ENCODE measurements at places on chromosomes 7 and 10.
A peak's percentile ranks its signal among the peaks of the same experiment; 100 is the strongest.

GRCh38 chr10:111295788-111296187, 219.0 kb downstream of the ADRA2A start:
- DNase-seq: no peak

GRCh38 chr7:93923296-93923695, 1.8 kb downstream of the GNG11 start:
- DNase-seq: no peak

DNA sequence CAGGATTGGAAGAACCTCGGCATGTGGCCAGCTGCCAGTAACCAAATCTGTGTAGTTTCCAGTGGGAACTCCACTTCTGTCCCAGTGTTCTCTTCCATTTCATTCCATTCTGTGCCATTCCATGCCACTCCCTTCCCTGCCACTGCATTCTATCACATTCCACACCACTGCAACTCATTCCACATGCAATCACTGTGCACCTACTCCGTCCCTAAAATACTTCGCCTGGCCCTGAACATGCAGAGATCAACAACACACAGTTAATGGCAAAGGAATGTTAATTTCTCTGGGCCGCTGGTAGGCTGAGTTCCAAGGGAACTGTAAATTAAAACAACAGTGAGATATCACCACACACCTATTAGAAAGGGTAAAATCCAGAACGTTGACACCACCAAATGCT, 64.8 kb downstream of the AKR1B1 start:
- DNase-seq: no peak

DNA sequence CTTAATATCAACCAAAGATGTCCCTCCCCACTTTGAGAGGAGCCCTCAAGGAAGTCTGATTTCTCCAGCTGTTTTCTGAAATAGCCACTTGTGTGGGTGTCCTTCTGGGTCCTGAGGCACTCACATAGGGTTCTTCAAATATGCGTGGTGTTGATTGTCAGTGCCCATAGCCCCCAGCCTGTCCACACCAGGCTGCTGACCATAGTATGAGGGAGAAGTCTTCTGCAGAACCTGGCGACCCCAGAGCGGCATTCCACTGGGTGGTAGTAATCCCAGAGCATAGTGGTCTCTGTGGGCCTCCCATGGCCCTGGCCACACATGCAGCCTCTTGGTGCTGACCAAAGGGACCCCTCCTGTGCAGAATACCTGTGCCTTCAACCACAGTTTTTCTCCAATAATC, 82.7 kb upstream of the MACROH2A2 start:
- DNase-seq: no peak

GRCh38 chr10:100835810-100836209, 77.0 kb upstream of the SLF2 start:
- no peak for DNase-seq

- no peak for DNase-seq
Measured at GRCh38 chr10:104648421-104648820, 7.3 kb downstream of the SORCS3 start.

- no peak for DNase-seq
Measured at GRCh38 chr10:119348516-119349240, 141.3 kb downstream of the GRK5 start.

DNA sequence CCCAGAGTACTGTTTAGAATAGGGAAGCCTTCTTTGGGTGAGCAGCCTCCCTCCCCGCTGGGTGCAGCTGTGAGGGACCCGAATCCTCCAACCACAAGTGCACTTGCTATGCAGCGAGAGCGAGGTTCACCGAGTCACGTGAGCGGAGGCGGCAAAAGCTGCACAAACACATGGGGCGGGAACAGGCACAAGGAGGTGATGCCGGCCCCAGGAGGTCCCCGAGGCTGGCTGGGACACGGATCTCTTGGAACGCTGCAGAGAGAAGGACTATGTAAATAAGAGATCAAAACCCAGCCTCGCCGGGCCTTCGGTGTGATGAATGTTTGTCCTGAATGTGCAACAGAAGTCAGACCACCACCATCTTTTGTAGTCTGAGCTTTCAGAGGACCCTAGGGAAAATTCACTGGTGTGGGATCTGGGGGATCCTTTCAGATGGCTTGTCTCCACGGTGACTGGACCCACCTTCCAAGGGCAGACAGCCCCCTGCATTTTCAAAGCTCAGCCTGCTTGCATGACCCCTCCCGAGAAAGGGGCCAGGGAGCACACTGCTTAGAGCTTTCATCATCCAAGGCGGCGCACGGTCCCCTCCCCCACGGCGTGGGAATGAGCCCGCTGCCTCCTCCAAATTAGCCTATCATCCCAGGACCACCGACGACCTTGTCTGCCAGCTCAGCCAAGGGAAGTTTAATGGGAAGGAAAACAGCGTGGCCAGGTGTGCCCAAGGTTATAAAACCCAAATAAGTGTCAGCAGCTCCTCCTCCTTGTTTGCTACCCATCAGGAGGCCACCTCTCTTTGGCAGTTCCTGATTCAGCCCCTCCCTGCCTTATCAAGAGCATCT, 327.7 kb downstream of the CXCL12 start:
- no peak for DNase-seq

- no peak for DNase-seq
Measured at GRCh38 chr7:30970074-30970473, 6.3 kb downstream of the GHRHR start.

- no peak for DNase-seq
Measured at GRCh38 chr10:953836-954235, 22.3 kb upstream of the LARP4B start.

DNA sequence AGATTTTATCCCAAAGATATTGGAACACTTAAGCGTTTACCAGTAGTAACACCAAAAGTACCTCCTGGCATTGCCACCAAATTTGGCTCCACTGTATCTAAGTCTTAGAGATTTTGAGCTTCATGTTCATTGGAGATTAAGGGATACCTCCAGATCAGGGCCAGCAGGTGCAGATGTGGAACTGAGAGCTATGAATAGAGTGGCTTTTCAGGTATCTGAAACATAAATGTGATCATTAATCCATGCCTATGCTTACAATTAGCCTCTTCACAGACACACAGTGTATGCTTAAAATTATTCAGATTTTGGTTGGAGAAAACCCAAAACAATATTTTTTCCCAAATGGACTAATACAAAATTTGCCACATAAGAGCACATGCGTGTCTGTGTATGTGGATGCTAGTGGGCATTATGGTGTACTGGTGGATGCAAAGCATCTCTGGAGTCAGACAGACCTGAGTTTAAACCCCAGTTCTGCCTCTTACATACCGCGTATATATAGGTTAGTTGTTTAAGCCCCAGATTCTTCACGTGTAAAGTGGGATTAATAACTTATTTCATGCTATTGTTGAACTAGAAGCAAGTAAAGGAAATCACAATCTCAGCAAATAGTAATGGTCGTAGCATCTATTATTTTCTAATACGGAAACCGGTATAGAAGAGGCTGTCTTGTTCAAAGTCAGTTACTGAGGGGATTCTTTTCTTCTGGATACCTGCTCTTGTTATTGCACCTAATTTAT, 6.8 kb upstream of the LRRC4 start:
- no peak for DNase-seq

GRCh38 chr7:69526570-69526969, 71.7 kb upstream of the AUTS2 start:
- DNase-seq: no peak

DNA sequence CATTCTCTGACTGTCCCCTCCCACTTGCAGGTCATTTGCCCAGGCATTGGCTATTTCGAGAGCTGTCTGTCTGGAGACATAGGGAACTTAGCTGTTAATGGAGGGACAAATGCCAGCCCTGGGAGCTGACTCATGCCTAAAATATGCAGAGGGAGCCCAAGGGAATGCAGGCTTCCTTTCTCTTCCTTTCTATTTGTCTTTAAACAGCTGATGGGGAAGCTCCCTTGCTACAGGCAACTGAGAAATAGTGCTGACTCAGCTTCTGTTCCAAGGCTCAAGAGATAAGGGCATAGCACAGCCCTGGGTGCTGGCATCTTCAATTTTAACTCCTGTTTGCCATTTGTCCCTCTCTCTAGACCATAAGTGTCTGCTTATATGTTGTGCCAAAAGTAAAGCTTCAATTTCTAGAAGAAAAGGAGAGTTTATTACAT, 82.7 kb upstream of the C1GALT1 start:
- peak; percentile 64 for DNase-seq

GRCh38 chr7:131371411-131371810, 43.7 kb downstream of the MKLN1 start:
- DNase-seq: no peak

DNA sequence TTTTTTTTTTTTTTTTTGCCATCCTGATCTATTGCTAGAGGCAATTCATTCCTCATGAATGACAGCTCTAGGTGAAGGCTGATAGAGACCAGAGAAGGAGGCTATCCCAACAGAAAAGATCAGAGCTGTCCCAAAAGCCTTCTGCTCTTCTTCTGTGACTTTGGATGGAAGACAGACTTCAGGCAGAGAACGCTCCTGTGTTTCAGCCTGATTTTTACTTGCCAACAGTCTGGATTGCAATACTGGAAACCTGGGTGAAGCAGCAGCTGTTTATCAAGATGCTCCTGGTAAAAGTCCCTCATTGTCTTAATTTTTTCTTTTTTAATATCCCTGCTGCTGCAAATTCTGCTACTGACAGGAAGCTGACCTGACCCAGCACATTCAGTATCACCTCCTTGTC, 219.5 kb downstream of the CCDC3 start:
- no peak for DNase-seq

- no peak for DNase-seq
Measured at GRCh38 chr7:142796001-142796500, 25.3 kb downstream of the PRSS2 start.

- DNase-seq: peak; percentile 54
Measured at GRCh38 chr7:77415823-77416620, at the start of gene GSAP. Gene GSAP (minus strand): TSS chr7:77416349. CDS start chr7:77416321, 28 bp downstream.

DNA sequence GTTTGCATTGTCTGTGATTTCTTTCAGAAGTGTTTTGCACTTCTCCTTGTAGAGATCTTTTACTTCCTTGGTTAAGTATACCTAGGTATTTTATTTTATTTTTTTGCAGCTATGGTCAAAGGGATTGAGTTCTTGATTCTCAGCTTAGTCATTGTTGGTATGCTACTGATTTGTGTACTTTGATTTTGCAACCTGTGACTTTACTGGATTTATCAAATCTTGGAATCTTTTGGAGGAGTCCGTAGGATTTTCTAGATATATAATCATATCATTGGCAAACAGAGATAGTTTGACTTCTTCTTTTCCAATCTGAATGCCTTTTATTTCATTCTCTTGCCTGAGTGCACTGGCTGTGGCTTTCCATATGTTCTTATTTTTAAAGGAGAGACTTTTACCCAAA, 41.9 kb downstream of the CCSER2 start:
- no peak for DNase-seq

DNA sequence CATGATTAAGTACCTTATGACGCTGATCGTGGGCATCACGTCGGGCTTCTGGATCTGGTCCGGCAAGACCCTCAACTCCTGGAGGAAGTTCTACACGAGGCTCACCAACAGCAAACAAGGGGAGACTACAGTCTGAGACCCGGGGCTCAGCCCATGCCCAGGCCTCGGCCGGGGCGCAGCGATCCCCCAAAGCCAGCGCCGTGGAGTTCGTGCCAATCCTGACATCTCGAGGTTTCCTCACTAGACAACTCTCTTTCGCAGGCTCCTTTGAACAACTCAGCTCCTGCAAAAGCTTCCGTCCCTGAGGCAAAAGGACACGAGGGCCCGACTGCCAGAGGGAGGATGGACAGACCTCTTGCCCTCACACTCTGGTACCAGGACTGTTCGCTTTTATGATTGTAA, 2.5 kb downstream of the FZD1 start:
- DNase-seq: no peak

GRCh38 chr7:44073664-44074348, 8.4 kb upstream of the PGAM2 start:
- DNase-seq: peak; percentile 71

GRCh38 chr10:93766918-93767317, 9.2 kb downstream of the LGI1 start:
- no peak for DNase-seq

DNA sequence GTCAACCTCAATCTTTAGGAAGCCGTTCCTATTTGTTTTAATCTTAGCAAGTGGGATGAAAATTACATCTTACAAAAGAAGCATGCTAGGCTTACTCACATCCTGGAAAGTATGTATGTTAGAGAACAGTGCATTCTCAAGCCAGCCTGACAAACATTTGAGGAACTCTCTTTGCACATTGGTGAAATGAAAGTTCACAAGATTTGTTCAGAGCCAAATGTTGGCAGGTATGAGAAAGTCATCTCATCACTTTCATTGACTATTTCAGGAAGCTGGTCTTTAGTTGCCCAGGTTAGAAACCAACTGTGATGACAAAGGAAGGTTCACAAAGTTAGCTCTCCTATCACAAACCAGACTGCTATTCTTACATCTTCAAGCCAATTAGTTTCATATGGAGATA, 57.1 kb downstream of the ABCB1 start:
- DNase-seq: no peak

GRCh38 chr10:62577666-62578291, 203.6 kb downstream of the ZNF365 start:
- no peak for DNase-seq

DNA sequence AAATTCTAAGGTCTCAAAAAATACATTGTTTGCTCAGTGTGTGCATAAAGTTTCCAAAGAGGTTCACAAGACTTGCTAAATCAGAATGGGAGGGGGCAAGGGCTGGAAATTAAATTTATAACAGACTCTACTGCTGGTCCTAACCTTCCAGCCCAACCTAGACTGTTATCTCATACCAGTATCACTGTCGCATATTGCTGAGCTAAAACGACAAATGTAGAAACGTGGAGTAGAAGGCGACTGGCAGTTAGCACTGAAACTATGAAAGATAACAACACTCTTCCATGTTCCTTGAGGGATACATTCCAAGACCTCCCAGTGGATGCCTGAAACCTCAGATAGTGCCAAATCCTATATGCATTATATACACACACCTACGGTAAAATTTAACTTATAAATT, 514.3 kb downstream of the KCNMA1 start:
- no peak for DNase-seq

DNA sequence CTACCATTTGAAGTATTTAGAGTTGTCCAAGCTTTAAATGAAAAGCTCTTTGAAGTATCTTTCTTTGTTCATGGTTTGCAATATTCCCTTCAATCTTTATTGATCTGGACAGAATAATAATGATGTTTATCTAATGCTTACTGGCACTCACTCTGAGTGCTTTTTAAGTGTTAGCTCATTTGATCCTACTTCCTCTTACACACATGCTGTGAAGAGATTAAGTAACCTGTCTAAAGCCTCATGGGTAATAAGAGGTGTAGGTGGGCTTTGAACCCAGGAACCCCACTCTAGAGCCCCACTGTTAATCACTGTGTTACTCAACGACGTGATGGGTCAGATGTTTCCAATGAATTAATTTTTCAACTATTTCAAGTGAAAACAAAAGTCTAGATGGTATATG, 31.1 kb upstream of the ADD3 start:
- no peak for DNase-seq

GRCh38 chr10:49180444-49180860, 7.7 kb downstream of the TMEM273 start:
- no peak for DNase-seq

- DNase-seq: peak; percentile 45
Measured at GRCh38 chr7:216360-217300, 24.3 kb downstream of the FAM20C start.

- no peak for DNase-seq
Measured at GRCh38 chr7:96076350-96076707, 245.6 kb downstream of the SLC25A13 start.
